H4 (cell line): ENCODE measurements at places on chromosomes 13 and 19.

DNA sequence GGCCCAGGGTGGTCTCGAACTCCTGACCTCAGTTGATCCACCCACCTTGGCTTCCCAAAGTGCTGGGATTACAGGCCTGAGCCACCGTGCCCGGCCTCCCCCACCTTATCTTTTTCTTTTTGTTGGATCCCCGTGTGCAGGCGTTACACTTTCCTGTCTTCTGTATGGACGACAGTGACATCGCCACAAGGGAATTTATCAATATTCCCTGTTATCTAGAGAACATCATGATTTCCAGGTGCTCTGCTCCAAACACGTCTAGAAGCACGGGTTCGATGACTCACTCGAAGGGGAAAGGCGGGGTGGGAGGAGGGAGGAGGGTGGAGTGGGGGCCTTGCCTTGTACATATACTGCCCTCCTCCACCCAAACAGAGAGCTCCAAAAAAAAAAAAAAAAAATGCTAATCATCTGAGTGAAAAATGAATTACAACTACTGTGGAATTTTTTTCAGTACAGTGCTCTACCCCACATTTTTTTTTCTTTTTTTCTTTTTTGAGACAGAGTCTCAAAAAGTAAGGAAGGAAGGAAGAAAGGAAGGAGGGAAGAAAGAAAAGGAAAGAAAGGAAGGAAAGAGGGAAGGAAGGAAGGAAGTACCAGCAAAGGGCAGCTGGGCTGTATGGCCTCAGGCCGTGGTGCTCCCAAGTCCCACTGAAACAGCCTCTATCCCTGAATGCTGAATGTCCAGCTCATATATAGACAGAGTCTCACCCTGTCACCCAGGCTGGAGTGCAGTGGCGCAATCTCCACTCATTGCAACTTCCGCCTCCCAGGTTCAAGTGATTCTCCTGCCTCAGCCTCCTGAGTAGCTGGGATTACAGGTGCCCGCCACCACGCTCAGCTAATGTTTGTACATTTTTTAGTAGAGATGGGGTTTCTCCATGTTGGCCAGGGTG lies 36.8 kb downstream of the INSR start:
- DNase-seq: peak; percentile 83

- peak; percentile 31 for DNase-seq
Measured at GRCh38 chr13:26707122-26708006, 53.2 kb downstream of the GPR12 start.

DNA sequence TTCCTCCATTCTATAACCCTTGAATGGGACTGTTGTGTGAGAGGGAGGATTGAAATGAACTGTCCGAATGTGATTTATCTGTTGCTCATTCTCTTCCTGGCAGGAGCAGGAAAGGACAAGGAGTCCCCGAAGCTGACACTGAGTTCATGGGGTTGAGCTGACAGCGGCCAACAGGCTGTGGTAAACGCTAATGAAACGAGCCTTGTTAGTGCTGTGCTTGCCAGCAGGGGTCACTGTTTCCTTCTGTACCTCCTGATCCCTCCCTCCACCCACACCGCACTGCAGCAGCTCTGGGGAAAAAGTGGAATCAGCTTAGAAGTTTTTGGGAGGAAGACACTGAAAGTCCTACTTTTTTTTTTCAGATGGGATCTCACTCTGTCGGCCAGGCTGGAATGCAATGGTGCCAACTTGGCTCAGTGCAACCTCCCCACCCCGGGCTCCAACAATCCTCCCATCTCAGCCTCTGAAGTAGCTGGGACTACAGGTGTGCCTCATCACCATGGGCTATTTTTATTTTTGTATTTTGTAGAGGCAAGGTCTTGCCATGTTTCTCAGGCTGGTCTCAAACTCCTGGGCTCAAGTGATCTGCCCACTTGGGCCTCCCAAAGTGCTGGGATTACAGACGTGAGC lies 6.7 kb upstream of the ZNF761 start:
- peak; percentile 58 for DNase-seq

DNA sequence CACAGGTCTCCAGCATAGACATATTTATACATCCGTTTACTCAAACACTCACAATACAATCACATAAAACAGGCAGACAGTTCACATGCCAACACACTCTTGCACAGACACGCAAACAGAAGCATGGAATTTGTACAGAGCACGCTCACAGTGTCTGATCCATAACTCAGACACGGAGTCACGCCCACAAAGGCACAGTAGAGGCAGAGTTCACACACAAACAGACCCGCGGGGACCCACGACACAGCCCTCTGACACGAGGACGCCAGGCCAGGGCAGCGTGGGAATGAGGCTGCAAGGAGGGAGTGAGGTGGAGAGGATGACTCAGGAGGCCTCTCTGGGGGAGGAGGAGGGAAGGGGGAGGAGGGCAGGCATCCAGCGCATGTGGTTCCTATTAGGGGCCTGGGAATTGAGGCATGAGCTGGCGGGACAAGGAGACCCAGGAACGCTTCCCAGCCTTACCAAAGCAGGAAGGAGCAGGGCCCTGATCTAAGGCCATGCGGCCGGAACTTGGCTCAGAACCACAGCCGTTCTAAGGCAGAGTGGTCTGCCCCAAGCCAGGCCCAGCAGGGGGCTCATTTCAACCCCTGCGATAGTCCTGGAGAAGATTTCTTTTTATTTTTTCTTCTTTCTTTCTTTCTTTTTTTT lies 9.1 kb upstream of the OLFM2 start:
- peak; percentile 96 for DNase-seq

- peak; percentile 56 for DNase-seq
Measured at GRCh38 chr19:51750400-51751094, 1.1 kb downstream of the FPR1 start.

DNA sequence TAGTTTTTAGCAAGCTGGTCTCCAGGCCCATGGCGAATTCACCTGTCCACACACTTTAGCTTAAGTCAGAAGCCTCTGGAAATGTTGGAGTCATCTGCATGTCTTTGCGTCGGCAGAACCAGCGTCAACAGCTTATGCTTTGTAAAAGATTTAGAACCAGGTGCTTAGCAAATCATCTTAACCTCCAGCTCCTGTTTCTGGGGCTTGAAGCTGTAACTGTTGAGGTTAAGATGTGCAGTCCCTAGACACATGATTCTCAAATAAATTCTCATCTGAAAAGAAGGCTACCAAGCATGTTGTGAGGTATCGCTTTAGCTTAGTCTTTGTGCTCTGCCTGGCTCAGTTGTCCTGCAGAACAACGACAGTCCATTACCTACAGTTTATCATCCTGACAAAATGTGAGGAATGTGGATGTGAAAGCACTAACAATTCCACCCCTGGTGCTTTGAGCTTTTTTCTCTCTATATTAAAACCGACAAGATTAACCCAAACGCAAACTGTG lies 4.4 kb downstream of the EFNB2 start:
- no peak for DNase-seq

DNA sequence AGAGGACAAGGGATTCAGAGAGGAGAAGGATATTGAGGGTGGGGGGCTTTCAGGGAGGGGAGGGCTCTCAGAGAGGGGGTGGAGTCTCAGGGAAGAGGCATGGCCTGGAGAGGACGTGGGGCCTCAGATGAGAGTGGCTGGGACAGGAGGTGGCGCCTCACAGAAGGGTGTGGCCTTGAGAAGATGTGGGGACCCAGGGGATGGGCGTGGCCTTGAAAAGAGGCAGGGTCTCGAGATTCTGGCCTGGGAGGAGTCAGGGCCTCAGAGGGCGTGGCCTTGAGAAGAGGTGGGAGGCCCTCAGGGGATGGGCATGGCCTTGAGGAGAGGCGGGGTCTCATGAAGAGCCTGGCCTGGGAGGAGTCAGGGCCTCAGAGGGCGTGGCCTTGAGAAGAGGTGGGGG lies 23.7 kb upstream of the TNFSF14 start:
- no peak for DNase-seq

GRCh38 chr19:20165971-20166592 lies 932 bp upstream of the ZNF486 start:
- DNase-seq: no peak

- DNase-seq: no peak
Measured at GRCh38 chr13:58955546-58956385, 1208.0 kb downstream of the DIAPH3 start.

DNA sequence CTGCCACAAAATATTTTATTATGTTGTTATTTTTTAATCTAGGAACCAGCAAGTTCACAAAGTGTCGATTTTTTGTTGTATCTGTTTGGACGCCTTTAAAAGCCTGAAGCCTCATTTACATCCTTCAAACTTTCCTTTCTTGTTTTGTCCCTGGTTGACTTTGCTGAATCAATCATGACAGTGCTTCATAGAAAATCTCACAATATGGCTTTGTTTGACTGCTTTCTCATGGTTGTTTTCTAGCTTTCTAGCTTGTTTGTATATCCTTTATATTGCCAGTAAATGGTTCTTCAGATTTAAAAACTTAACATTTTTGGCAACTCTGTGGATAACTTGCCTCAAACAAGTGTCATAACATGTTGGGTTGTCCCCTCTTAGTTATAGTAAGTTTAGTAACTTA lies 84.1 kb upstream of the ATXN8OS start:
- DNase-seq: no peak

DNA sequence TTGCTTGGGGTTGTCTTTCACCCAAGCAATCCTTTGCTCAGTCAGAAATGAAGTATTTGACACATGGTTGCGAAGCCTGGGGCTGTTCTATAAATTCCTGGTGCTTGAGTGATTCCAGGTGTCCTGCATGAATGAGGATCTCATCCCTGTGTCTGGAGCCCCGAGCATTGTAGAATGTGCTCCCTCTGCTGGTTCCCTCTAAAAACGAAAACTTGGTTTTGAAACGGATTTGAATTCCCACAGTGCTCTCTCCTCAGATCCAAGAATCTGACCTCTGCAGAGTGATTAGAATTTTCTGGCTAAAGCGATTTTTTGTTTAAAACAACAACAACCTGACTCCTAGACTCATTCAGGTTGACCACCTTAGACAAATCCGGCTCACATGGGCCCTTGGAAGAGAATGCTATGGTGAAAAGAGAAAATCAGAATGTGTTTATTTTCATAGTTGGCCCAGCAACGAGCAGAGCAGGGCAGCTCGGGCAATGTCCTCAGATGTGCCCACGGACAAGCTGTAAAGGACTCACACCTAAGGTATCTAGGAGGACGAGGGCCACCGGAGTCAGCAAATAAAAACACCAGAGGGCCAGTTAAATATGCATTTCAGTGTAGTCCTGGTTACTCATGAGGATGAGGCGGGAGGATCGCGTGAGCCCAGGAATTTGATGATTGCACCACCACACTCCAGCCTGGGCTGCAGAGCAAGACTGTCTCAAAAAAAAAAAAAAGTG lies 8.7 kb upstream of the ATP12A start:
- DNase-seq: peak; percentile 38

GRCh38 chr13:104074326-104074725 lies 1008.1 kb upstream of the SLC10A2 start:
- no peak for DNase-seq

- no peak for DNase-seq
Measured at GRCh38 chr19:7000333-7000732, 20.9 kb downstream of the MBD3L2B start.

- DNase-seq: no peak
Measured at GRCh38 chr13:99305158-99305557, 2.0 kb downstream of the GPR183 start.

GRCh38 chr19:21454901-21455300 lies 50.5 kb upstream of the ZNF429 start:
- DNase-seq: no peak

DNA sequence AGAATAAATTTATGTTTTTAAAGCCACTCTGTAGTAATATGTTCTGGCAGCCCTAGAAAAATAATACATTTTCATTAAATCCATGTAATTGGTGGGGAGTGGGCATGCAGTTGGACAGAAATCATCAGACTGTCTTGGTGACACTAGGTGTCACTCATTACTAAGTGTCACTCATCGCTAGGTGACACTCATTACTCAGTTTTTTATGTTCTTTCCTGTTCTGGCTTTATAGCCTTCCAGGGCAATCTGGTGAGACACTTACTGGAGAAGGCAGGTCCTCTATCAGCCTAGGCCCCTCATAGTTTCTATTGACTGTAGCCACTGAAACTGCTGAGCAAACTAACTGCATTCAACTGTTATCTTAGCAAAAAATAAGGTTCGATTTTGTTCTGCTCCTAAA lies 542.1 kb downstream of the SLITRK1 start:
- no peak for DNase-seq

DNA sequence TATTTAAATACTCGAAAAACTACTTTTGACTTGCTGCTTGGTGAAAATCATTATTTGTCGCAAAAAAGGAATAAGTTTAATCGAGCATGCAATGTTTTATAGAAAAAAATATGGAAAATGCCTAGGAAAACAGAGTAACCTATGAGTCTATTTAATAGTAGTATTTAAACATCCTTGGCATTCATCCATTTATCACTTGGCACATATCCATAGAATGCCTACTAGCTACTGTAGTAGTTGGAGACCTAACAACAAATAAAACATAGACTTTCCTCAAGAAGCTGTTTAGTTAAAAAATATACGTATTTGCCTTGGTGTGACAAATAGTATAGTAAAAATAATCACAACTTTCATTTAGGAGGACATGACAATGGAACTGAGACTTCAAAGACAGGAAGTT lies 302.1 kb downstream of the DIAPH3 start:
- DNase-seq: no peak

GRCh38 chr19:33503433-33504057 lies 18.0 kb downstream of the PEPD start:
- DNase-seq: no peak

DNA sequence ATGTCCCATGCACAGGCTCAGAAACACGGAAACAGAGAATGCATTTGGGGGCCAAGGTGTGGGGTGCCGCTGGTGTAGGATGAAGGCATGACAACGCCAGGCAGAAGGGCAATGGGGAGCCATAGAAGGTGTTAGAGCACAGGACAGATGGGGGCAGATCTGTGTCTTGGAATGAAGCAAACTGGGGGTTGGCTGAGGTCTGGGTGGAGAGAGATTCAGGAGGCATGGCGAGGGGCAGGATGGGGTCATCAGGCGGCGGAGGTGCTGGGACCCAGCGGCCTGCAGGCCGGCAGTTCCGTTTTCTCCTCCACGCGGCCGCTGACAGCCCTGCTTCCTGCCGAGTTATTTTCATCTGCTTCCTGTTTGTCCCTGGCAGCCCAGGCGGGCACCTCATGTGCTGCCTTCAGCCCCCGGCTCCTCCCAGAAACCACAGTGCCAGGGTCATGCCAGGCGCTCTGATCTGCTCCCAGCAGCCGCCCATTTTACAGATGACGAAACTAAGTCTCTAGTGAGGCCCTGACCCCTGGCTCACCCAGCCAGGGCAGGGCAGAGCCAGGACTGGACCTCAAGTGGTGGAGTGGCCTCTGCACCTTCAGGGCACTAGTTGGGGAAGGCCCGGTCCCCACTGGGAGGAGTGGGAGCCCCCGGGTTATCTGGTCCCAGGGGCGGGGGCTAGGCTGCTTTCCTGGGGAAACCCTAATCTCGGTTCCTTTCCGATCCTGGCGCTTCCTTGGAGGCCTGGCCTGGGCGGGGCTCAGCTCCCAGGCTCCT lies 2.2 kb downstream of the ARHGAP45 start:
- DNase-seq: peak; percentile 41

DNA sequence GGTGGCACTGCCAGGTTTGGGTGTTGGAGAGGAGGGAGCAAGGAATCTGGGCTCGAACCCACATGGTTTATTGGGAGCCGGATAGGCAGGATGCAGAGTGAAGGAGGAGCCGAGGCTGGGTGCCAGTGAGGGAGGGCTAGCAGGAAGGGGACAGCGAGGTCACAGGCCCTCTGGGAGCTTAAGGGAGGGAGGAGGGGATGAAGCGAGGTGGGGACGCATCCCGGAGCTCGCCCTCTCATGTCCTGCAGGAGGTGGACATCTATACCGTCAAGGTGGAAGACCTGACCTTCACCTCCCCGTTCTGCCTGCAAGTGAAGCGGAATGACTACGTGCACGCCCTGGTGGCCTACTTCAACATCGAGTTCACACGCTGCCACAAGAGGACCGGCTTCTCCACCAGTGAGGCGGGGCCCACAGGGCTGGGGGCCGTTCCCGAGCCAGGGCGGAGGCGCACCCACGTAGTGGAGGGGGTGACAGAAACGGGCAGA lies 3.5 kb upstream of the ADM5 start:
- DNase-seq: no peak

- no peak for DNase-seq
Measured at GRCh38 chr13:80297094-80297493, 43.8 kb downstream of the SPRY2 start.
